ENCODE measurements at places on chromosomes 3 and 15. TPM values are rescaled to one million over a fixed set of nuclear protein-coding genes. Genes with fewer than 3 reads are reported as not detected.

DNA sequence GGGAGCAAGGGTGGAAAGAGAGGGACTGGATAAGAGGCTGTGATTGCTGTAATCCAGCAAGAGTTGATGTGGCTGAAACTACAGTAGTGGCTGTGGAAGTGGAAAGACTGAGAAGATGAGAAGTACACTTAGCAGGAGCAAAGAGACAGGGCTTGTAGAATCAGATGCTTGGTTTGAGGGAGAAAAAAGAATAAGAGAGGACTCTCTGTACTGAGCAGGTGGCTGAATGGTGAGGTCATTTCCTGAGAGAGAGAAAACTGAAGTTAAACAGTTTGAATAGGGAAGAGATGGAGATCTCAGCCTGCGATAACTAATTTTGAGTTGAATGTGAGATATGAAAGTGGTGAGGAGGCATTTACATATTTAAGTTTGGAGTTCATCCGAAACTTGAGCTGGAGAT is 95.8 kb upstream of the SLC25A36 start:
- H3K36me3 ChIP-seq, result no peaks in the 10 kb centered on the region
- no peak overlapping the region for H3K27ac ChIP-seq
- DNase-seq, result no peak
- no peak overlapping the region for H3K4me3 ChIP-seq
- H3K4me1 ChIP-seq, result no peaks in the 10 kb centered on the region

GRCh38 chr3:27324686-27325085 is 44.5 kb downstream of the NEK10 start:
- H3K27ac ChIP-seq, result no peak overlapping the region
- H3K36me3 ChIP-seq, result no peaks in the 10 kb centered on the region
- H3K27me3 ChIP-seq, result no peaks in the 10 kb centered on the region
- no peak overlapping the region for H3K4me3 ChIP-seq
- no peaks in the 10 kb centered on the region for H3K4me1 ChIP-seq

GRCh38 chr15:39301589-39301999 is 279.3 kb upstream of the THBS1 start:
- H3K27ac ChIP-seq, result no peak overlapping the region
- DNase-seq, result no peak
- no peaks in the 10 kb centered on the region for H3K27me3 ChIP-seq
- H3K4me3 ChIP-seq, result no peak overlapping the region

The HRG gene
- not detected for total RNA-seq

The TERC gene
- 5.5 TPM for total RNA-seq

The RETNLB gene
- 101 TPM for total RNA-seq
